ENCODE measurements at places on chromosomes 16 and 17.

GRCh38 chr16:2586901-2587480, 49.2 kb downstream of the PDPK1 start:
- no peak for DNase-seq

DNA sequence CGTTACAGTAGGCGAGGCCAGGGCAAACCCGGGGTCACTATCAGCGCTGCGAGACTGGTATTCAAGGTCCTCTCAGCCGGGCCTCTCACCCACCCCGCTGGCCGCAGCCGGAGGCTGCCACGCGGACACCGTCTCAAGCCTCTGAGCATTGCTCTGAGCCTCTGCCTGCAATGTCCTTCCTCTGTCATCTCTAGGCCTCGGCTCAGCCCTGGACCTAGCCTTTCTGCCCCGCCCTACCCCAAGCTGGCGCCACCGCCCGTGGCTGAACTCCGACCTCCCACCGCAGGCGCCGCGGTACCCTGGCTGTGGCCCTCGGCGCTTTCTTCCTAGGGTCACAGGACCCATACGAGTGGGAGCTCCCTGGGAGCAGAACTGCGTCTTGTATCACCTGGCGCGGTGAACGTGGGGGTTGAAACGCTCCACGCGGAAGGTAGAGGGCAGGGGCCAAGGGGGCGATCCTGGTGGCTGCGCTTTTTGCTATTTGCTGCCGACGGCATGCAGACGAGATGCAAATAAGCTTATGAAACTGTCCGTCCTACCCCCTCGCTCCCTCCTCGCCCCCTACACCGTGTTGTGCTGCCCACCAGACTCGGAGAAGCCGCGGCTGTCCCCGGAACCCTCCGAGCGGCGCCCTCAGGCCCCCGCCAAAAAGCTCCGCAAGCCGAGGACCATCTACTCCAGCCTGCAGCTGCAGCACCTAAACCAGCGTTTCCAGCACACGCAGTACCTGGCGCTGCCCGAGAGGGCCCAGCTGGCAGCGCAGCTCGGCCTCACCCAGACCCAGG, 3.7 kb downstream of the DLX4 start:
- no peak for DNase-seq

DNA sequence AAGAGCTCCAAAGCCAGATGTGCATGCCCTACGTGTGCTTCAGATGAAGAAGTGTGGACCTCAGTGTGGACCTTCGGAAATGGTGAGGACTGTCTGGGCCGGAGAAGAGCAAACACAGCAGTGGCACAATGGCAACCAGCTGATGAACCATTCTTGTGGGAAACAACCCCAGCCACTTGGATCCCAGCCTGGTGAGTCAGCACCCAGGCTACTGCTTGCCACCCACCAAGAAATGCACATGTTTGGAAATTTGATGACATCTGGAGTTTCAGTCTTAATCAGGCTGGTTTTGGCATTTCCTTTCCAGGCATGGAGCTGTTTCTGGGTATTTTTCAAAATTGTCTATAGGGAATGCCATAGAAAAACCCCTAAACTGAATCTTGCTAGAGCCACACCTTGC, 42.7 kb downstream of the DYNLRB2 start:
- DNase-seq = peak; percentile 88

GRCh38 chr17:22131740-22132139, 439.4 kb downstream of the KCNJ18 start:
- DNase-seq = no peak

DNA sequence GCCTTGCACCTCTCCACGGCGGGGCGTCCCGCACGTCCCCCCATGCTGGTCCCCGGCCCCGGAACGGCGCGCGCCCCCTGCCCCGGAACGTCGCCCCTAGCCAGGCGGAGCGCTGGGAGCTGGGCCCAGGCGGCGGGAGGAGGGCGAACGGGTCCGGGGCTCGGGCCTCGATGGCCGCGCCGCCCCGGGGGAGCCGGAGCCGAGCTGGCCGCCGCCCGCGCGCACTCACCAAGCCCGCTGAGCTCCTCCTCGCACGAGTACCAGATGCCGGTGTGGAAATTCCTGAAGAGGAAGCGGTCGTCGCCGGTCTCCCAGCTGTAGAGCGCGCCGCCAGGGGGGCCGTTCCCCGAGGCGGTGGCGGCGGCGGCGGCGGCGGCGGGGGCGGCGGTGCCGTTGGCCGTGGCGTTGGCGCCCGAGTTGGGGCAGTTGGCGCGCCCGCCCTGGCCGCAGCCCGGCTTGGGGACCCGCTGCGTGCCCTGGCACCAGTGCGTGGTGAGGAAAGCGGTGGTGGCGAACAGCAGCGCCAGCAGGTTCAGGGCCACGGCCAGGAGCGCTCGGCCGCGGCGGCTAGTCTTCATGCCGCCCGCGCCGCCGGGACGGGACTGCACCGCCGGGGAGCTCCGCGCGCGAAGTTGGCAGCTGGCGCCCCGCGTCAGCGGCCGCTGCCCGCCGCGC, 530 bp downstream of the GSG1L start:
- DNase-seq = peak; percentile 20

DNA sequence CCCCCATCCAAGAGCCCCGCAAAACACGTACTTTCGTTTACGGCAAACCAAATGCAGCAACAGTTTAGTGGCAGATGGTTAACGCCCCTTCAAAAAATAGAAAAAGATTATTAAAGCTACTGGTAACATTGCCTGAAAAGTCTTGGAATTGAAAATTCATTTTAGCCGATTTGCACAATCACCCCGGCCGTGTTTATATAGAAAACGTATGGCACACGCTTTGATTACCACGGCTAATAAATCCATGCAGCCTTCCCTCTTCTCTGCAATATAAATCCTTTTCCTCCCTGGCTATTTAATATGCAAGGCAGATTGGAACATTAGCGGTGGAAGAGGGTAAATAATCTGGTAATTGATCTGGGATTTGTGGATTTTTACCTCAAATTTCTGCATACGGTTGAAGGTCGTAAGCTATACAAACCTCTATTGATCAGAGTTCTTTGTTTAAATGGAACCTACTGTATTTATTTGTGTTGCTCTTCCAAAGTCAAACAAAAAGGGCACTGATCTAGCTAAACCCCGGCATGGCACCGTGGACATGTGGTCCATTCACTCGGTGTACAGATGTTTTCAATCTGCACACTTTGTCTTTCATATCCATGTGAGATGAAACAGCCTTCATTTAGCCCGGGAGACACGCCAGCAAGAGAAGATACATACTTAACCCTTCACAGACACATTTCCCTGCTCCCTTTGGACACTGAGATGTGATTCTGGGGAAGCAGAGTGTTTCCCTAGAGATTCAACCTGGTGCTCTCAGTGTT, 238.1 kb upstream of the MAF start:
- peak; percentile 4 for DNase-seq

- no peak for DNase-seq
Observed at GRCh38 chr17:30405161-30405560, 26.4 kb downstream of the CPD start.

- DNase-seq = no peak
Observed at GRCh38 chr16:68235108-68235886, 630 bp downstream of the ESRP2 start.

- DNase-seq = no peak
Observed at GRCh38 chr16:750485-750884, 9.7 kb upstream of the CIAO3 start.

DNA sequence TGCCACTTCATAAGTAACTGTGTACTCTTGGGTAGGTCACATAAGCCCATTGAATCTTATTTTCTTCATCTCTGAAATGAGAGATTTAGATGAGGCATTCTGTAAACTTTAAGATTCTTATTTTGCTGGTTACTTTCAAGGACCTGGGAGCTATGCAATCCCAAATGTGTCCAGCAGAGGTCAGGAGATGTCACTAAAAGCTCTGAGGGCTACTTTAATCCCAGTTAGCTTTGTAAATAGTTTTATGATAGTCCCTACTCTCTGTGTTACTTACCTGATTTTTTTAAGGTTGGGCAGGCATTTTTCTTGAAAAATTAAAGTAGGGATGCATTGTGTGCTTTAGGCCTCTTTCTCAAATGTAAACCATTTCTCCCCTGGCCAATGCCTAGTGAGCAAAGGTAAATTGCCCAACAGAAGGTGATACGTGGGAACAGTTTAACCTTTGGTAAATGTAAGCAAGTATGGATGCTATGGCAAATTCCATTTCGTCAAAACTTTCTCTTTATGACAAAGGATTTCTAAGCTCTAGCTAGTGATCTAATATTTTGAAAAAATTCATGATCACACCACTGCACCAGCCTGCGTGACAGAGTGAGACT, 57.1 kb upstream of the WSB1 start:
- DNase-seq = peak; percentile 59

GRCh38 chr16:65744401-65744800, 622.1 kb upstream of the CDH5 start:
- no peak for DNase-seq

DNA sequence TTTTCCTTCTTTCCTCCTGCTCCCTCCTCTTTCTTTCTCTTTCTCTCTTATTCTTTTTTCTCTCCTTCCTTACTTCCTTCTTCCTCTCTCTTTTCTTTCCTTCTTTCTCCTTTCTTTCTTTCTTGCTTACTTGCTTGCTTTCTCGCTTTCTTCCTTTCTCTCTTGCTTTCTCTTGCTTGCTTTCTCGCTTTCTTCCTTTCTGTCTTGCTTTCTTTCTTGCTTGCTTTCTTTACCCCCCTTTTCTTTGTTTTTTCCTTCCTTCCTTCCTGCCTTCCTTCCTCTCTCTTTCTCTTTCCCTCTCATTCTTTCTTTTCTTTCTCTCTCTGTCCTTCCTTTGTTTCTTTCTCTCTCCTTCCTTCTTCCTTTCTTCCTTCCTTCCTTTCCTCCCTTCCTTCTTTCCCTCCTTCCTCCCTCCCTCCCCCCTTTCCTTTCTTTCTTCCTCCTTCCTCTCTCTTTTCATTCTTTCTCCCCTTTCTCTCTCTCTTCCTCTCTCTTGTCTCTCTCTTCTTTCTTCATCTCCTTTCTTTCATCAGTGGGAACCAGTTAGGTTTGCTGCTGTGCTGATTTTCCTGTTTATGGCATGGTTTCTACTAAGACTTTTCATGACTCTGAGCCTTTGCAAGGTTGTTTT, 142.9 kb upstream of the CACNG3 start:
- DNase-seq = no peak

DNA sequence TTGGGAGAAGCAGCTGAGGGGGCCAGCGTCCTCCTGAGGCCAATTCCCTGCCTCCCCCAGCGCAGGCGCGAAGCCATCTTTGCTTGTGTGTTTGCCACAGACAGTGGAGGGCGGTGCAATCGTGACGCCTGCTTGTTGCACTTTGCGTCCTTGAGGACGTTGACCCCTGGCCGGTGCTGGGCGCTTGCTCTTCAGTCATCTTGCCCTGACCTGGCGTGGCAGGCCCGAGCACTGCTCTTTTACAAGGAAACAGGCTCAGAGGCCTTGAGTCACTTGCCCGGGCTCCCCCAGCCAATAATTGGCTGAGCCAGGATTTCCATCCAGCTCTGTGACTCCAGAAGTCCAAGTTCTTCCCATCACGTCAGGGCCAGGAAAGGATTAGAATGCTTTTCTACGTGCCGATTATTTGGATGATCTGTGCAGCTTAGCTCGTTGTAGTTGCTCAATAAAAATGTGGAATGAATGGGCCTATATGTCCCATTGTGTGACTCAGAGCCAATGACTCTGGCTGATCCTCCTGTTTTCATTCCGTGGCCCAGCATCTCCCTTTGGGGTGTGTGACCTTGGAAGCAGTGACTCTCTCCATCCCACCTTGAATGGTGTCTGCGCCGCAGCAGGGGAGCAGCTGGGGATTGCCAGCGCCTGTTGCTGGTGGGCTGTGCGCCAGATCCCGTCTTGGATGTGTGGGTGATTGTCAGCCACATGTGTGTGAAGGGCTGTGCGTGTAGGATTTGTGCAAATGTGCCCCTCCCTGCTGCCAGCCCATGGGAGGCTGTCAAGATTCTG, 214.1 kb downstream of the SEC14L1 start:
- peak; percentile 96 for DNase-seq

DNA sequence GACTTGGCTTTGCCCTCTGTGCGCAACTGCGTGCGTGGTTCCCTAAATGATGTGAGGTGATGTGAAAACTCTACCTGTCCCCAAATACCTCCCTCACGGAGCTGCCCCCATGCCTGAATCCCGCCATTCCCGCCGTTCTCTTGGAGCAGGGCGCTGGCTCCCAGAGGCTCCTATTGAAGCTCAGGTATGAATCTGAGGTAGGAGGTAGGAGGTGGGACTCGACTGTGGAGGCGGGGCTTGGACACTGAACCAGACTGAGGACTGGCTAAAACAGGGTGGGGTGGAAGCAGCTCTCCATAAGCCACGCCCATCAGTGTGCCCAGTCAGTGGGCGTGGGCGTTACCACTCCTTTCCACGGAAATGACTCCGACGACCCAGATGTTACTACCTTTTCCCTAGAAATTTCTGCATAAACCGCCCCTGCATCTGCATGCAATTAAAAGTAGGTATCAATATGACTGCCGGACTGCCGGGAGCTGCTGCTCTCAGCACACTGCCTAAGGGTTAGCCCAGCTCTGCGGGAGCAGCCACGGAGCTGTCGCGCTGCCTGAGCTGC, 41.0 kb downstream of the FOXL1 start:
- DNase-seq = no peak

DNA sequence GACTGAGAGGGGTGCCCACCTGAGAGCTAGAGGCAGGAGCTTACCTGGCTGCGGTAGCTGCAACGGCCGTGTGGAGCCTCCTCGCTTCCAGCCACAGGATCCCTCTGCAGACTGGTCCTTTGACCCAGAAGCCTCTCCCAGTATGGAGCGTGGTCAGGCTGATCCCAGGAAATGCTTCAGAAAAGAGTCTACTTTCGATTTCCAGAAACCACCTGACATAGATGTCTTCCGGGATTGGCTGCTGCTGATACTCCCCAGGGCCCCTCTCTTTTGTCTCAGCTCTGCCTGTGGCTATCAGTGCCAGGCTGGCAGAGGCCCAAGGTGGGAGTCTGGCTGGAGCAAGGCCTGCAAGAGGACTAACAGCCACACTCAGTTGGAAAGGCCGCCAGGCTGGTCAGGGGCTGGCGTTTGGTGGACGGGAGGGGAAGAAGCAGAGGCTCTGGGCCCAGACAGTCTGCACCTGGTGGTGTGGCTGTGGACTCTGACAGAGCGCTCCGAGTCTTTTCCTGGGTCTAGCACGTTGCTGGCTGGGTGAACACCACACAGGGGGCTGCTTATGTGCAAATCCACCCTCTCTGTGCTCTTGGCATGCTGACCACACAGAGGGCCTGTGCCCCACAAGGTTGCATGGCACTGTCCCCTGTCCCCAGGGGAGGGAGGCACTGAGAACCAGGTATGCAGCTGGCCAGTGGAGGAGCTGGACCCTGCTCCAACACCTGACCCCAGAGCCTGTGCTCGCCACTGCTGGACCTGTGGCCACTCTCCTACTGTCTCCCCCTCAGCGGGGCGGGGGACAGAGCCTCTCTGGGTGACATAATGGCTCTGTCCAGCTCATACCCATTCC, at the start of gene LGALS3BP:
Gene LGALS3BP, minus strand, starts transcription at position 144 of the 844 bp plus-strand sequence. CDS start 2,732 bp downstream, outside the sequence.
- DNase-seq = peak; percentile 78

DNA sequence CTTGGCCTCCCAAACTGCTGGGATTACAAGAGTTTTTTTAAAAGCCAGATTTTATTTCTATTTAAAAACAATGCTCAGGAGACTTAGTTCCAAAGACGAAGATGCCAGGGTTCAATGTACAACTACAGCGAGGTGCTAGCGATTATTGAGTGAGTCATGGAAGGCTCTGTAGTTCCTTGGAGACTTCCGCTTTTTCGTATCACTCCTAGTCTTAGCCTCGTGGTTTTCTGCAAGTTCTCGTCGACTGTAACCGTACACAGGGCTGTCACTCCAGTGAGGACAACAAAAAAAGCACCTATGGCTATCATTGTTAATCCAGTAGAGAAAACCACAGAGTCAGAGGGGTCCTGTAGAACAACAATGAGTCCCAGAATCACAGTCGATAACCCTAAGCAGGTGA, 22.7 kb upstream of the ZC3H7A start:
- no peak for DNase-seq

Data from fibroblast of skin of back (primary cell).